Spleen (tissue), 13 donors: ENCODE measurements at places on chromosomes 13 and 19. TPM values are rescaled to one million over a fixed set of nuclear protein-coding genes. Genes with fewer than 3 reads are reported as not detected.
A peak's percentile ranks its signal among the peaks of the same experiment; 100 is the strongest.

The ZNF568 gene
- polyA plus RNA-seq: 5.5 TPM

The DENND1C gene
- 67.1 TPM for polyA plus RNA-seq

The SIGLEC7 gene
- 11.0 TPM for polyA plus RNA-seq

The EXOC3L2 gene
- polyA plus RNA-seq: 2.5 TPM

The MBD3L3 gene
- polyA plus RNA-seq: not detected

The HSH2D gene
- 75.2 TPM for polyA plus RNA-seq

The RUBCNL gene
- 28.9 TPM for polyA plus RNA-seq

DNA sequence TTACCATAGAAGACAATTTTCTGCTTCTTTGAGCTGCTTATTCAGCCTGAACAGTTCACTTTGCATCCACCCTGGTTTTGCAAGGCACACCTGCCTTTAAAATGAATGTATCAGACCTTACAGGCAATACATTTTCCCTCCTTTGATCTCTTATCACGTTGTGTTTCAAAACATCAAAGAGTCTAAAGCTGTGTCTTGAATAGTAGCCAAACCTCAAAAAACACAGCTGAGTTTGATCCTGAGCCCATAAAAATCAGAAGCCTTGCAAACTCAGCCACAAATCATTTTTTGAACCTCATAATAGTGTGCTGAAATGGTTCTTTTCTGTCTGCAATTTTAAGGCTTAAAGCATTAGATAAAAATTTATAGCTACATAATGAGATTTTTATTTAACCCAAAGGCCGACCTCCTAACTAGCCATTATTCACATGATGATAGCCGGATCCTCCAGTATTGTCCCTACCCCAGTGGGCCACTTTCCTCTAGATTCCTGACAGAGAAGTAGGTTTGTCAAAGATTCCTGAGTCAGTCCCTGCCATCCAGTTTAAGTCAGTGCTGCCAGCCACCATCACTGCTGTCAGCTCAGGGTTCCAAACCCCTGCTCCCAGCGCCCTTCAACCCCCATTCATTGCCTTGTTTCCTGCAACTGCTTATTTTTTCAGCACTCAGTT lies 71.8 kb downstream of the CAB39L start:
- DNase-seq: no peak

GRCh38 chr13:65330691-65331090 lies 1899.4 kb downstream of the PCDH9 start:
- no peak for DNase-seq

DNA sequence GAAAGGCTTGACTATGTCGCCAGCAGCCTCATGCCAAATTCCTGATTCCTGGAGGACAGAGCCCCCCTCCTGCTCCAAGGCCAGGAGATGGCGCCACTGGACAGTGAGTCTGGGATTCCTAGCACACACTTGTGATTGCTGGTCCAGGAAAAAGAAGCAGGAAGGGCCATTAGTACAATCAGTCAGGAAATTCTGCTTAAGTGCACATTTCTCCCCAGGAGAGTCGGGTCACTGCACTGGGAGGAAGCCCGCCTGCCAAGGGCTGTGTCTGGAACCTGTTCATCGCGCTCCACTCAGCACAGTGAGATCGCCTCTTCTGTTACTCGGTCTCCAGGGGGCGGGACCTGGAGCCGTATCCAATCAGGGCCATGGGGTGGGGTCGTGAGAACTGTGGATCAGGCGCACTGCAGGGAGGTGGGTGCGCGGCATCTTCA lies 65.1 kb downstream of the ZNF823 start:
- DNase-seq: peak; percentile 82

DNA sequence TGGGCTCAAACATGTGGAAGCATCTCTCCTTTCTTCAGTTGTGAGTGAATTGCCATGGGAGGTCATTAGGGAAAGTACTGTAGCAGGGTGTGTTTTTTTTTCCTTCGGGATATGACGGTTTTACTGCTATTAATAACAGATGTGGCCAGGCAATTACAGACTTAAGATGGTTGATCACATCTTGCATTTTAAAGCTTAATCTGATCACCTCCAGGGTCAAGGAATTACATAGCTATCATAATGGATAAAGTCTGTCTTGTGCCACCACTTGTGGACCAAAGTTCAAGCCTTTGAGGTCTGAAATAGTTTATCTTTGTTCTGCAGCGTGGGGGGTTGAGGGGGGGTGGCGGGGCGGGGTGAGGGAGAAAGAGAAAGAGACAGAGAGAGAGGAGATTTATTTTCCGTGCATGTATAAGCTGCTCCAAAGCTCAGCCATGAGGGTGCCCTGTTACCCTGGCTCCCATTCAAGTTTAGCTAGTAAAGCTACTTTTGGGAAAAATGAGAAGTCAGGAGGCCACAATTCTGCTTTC lies 5.5 kb upstream of the SERP2 start:
- DNase-seq: no peak

GRCh38 chr19:4012092-4012974 lies 4.8 kb downstream of the PIAS4 start:
- no peak for DNase-seq

- DNase-seq: no peak
Measured at GRCh38 chr13:60332682-60333081, 64.3 kb upstream of the TDRD3 start.

DNA sequence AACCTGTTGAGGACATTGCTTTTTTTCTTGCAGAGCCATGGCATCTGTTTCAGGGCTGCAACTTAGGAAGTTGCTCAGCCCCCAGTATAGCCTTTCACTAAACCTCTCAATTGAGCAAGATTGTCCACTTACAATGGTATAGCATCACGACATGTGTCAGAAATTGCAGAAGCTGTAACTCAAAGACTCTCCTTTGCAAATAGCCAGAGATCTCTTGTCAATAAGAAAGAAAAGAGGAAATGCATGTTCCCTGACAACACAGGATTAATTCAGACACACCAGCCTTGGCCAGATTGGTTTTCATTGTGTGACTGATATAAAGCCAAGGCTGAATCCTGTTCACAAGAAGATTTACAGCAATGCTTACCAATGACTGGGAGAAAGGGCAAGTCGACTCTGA lies 38.7 kb upstream of the CYSLTR2 start:
- no peak for DNase-seq

DNA sequence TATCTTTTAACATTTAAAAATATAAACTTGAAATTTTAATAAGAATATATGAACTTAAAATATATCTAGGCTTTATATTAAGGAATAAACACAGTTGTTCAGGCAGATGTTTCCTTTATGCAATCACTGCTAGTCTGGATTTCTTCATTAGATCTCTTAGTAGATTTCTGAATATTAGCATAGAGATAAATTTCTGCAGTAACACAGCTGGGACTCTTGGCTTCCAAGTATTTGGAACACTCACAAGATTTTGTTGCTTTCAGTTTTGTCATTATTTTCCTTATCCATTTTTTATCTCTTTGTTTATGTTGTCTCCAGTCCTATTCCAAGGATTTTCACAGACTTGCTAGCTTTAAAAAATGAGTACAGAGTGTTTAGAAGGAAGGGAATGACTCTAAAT lies 857.1 kb downstream of the GPC5 start:
- DNase-seq: no peak

GRCh38 chr19:3710265-3710812 lies 2.2 kb downstream of the TJP3 start:
- DNase-seq: peak; percentile 82

DNA sequence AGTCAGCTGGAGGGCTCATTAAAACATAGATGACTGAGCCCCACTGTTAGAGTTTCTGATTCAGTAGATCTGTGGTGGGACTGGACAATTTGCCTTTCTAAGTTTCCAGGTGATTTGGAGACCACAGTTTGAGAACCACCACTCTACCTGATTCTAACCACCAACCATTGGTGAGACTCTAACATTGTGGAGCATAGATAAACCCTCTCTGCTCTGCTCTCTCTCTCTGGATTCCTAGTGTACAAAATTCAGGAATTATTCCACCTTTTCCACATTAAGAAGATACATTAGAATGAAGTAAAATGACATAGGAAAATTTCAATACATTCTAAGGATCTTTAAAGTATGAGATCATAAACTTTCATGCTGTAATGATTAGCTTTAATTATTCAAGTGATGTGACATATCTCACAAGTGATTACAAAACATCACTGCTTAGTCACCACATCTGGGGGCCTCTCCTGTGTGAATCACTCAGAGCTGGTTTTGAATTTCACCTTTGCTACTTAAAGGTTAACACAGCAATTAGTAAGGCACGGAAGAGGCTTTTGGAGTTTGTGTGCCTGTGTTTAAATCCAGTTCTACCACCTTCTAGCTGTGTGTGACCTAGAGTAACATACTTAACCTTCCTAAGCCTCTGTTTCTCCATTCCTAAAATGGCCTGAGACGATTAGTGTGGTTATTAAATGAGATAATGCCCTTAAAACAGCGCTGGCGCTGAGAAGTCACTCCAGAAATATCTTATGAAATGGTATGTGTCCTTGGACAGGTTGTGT lies 78.5 kb upstream of the NBEA start:
- no peak for DNase-seq

DNA sequence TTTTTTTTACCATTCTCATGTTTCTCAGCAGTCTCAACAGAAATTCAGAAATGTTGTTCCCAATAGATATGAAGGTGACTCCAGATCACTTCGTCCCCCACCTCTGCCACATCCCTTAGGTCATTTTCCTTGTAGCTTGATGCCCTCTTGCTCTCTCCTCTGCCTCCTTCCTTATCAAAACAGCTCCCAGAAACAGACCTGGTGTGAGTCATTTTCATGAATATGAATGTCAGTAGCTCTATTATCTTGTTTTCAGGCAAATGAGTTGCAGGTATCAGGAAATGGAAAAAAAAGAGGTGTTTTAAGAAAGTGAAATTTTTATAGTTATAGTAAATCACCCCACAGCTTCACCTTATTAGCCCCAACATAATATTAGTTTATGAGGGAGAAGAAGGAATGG lies 539.3 kb downstream of the SUCLA2 start:
- no peak for DNase-seq

GRCh38 chr19:33505823-33506222 lies 15.8 kb downstream of the PEPD start:
- DNase-seq: no peak

GRCh38 chr19:27780367-27781075 lies 1432.4 kb downstream of the UQCRFS1 start:
- DNase-seq: no peak

DNA sequence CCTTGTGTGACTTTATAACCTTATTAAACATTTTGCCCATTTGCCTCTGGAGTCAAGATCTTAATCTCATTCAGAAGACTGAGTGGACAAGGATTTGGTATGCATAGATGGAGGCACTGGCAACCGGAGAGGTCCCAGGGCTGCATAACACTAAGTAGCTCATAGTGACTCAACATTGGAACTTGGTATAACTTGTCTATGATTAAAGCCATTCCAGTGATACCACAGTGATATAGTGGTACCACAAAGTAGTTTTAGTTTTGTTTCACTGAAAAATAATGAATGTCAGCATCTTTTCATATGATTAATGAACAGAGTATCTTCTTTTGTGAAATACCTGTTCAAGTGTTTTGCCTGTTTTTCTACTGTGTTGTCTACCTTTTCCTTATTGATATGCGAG lies 26.4 kb downstream of the CDK8 start:
- no peak for DNase-seq

DNA sequence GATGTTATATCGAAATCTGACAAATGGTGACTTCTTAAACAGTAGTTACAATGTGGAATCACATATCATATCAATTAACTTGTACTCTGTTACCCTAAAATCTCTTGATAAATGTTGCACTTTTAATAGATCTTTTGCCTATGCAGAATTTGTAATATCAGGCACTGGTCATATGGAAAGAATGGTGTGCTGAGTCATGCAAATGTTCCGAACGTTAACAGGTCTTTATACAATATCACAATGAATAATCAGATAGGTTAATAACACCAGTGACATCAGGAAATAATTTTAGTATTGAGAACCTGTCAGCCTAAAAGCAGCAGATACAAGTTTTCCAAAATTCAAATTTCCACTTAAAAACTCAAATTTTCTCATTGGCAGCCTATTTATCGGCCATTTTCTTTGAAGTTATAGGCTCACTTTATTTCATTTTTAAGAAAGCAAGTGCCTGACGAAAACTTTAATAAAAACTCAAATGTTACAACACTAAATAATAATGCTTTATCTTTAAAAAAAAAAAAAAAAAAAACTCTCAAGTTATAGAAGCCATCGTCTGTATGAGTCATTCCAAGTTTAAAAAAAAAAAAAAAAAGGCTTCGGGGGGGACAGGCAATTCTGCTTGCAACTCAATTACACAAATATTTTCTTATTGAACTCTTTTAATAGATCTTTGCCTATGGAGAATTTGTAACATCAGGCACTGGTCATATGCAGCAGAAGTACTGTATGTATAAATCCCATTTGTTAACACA lies 180.9 kb downstream of the DIAPH3 start:
- no peak for DNase-seq

GRCh38 chr19:21698215-21698614 lies 69.2 kb downstream of the ZNF100 start:
- no peak for DNase-seq

DNA sequence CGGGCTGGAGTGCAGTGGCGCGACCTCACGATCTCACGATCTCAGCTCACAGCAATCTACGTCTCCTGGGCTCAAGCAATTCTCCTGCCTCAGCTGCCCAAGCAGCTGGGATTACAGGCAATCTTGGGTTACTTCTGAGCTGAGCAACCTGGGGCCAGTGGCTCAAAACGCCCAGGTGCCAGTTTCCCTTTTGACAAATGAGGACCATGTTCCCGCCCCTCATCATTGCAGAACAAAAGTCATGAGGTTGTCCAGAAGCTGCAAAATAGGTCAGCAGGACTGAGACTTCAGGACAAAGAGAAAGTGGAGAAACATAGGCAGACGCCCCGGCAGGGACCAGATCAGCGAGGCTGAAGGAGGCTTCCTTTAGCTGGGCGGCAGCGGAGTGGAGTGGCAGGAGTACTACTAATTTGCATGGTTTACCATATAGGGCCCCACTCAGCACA lies 3.3 kb upstream of the ADGRE5 start:
- DNase-seq: no peak

DNA sequence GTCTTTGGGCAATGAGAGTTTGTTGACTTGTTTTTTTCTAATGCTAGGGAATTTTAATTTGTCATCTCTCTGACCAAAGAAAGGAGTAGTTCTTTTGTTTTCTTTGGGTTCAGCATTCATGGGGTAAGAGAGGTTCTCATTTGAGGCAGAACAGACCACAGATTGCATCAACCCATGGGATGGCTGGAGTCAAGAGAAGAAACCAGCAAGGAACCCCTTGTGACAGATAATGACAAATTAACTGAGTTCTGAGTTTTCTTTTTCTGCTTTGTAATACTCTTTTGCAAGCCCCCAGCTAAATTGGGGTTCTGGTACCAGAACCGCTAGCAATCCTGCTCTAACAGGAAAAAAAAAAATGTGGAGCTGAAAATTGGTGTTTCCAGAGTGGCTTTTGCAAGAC lies 864.1 kb downstream of the DIAPH3 start:
- DNase-seq: no peak
